Left renal pelvis (tissue), 4 donors: ENCODE measurements at places on chromosomes 5 and 9.
A peak's percentile ranks its signal among the peaks of the same experiment; 100 is the strongest.

DNA sequence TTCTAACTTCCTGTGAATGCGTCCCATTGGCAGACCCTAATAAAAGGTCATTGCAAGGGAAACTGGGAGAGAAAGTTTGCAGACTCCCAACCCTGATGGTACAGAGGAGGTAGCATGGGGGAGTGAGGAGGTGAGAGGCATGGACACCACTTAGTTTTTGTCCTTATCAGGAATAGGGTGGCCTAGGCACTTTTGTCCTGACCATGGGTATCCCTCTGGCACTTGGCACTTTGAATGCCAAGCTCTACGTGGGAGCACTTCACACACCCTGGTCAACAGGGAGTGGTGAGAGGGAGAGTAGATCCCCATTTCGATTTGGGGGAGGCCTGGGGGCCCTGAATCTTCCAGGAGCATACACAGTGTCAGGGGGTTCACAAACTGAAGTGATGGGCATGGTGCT, 75.6 kb upstream of the SH3PXD2B start:
- no peak for DNase-seq

- DNase-seq: no peak
Measured at GRCh38 chr9:17361378-17361777, 217.5 kb upstream of the SH3GL2 start.

DNA sequence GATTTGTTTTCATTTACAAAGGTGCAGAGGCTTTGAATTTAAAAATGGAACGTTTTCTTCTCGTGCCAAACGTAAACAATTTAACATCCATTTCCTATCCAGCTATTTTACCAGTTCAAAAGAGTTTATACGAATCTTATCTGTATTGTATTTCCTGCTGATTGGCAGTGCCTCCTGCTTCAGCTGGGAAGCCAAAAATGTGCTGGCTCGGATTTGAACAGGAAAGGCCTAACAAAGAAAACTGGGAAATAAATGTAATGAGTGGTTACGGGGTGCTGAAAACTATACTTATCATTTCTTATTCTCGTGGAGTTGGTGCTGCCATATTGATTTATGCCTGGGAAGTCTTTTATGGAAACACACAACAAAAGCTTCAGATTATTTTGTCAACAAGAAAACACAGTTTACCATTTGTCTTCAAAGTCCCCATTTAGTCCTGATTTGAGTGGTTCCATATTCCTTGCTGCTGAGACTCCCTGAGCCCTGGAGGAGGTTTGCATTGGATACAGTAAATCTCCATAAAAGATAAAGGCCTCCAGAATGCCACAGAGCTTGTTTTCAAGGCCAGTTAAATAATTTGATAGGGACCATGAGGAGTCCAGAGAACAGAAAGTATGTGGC, 507.4 kb downstream of the RASEF start:
- peak; percentile 61 for DNase-seq

GRCh38 chr5:115309751-115310370, 13.4 kb upstream of the CCDC112 start:
- no peak for DNase-seq

DNA sequence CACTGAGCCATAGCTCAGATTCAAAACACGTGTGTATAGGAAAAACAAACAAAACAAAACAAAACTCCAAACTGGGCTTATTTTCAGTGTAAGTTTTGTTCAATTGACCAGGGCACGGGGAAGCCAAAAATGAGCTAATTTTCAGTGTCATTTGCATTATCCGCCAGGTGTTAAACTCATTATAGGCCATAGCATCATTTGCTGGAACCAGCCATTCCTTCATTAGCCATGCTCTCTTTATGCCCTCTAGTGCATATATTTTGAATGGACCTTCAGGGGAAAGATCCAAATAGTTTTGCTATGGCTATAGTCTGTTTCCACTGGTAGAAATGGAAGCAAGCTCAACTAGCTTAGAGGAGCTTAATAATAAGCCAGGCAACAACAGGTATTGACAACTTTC, 1205.2 kb upstream of the DMAC1 start:
- DNase-seq: no peak

DNA sequence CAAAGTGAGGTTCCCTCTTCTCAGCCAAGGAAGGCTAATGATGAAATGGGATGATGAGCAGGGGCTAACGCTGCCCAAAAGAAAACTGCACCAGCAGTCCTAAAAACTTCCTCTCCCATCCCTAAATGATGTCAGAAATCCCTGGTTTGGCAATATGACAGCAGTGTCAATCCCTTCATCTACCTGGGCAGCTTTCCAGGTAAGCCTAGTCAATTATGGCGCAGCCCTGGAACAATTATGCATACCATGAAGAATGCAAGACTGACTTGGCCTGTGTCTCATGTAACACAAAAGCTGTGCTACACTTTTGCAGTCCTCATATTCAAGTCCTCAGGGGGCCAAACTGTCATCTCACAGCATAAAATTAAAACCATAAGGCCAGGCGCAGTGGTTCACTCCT, 7.0 kb downstream of the DMGDH start:
- no peak for DNase-seq

DNA sequence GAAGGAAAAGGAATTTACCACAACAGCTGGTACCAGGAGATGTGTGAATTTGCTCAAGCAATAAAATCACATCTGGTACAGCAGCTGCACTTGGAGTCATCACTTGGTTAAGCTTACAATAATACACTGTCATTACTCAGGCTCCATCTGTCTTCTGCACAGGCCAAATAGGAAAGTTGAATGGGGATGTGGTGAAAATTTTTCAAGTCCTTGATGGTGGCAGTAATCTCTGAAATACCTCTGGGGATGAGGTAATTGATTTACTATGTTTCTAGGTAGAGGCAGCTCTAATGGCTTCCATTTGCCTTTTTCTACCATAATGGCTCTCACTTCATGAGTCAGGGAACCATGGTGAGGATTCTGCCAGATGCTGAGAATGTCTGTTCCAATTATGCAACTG, 206.8 kb upstream of the ATP10B start:
- DNase-seq: no peak

- DNase-seq: no peak
Measured at GRCh38 chr9:79788662-79789061, 216.9 kb downstream of the TLE4 start.

- DNase-seq: no peak
Measured at GRCh38 chr9:78212868-78213267, 23.0 kb upstream of the CEP78 start.

- no peak for DNase-seq
Measured at GRCh38 chr9:136935651-136936050, 8.9 kb downstream of the FBXW5 start.

DNA sequence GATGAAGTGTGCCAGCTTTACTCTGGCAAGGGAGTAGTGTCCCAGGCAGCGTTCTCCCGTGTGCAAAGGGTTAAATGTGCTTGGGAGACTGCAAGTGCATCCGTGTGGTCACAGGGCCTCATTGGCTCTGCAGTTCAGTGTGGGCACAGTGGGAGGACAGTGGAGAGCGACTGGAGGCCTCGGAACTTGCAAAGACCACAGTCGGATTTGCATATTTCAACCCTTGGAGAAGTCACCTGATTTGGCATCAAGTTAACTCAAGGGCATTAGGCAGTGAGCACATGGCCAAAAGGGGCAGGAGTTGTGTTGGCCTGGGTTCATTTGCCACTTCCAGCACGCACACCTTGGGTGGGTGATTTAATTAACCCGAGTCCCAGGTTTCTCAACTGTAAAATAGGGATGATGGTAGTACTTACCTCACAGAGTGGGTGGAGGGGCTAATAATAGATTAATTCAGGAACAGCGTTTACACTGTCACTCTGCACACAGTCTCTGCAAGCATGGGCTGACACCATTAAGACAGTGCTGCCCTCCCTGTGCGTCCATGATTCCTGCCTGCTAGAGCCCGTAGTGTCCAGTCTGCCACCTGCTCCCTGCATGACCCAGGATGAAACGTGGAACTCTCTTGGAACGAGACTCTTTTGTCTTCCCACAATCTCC, 22.7 kb downstream of the JADE2 start:
- DNase-seq: no peak

GRCh38 chr5:91164424-91164823, 218.7 kb downstream of the ARRDC3 start:
- no peak for DNase-seq

GRCh38 chr5:178832618-178833201, 27.0 kb upstream of the ZNF354B start:
- no peak for DNase-seq

- DNase-seq: no peak
Measured at GRCh38 chr5:115907177-115907576, 55.1 kb upstream of the LVRN start.

DNA sequence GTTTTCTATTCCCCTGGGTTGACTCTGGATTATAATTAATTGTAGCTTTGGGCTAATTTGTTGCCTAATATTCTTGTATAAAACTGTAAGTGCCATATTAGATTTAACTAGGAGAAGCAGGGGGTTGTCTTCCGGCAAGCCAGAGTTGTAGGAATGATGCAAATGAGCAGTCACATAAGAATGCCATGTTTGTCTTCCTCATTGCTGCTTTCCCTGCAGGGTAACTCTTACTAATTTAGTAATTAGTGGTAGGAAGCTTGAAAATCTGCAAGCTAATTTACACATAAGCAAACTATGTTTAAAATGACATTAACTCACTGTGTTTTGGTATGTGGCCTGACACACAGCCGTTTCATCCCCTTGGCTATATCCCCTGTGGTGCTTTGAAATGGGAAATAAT, 527.8 kb downstream of the KCTD16 start:
- DNase-seq: no peak

GRCh38 chr9:101356619-101357018, 28.2 kb downstream of the BAAT start:
- no peak for DNase-seq

GRCh38 chr5:42927730-42928129, 112.4 kb downstream of the ANXA2R start:
- DNase-seq: no peak

- no peak for DNase-seq
Measured at GRCh38 chr5:37211661-37212060, 37.5 kb downstream of the CPLANE1 start.

- no peak for DNase-seq
Measured at GRCh38 chr5:21810737-21811316, 1042.3 kb downstream of the CDH12 start.

- DNase-seq: no peak
Measured at GRCh38 chr9:19423163-19423562, 14.4 kb downstream of the ACER2 start.

GRCh38 chr9:119905724-119906123, 536.5 kb upstream of the BRINP1 start:
- DNase-seq: no peak

DNA sequence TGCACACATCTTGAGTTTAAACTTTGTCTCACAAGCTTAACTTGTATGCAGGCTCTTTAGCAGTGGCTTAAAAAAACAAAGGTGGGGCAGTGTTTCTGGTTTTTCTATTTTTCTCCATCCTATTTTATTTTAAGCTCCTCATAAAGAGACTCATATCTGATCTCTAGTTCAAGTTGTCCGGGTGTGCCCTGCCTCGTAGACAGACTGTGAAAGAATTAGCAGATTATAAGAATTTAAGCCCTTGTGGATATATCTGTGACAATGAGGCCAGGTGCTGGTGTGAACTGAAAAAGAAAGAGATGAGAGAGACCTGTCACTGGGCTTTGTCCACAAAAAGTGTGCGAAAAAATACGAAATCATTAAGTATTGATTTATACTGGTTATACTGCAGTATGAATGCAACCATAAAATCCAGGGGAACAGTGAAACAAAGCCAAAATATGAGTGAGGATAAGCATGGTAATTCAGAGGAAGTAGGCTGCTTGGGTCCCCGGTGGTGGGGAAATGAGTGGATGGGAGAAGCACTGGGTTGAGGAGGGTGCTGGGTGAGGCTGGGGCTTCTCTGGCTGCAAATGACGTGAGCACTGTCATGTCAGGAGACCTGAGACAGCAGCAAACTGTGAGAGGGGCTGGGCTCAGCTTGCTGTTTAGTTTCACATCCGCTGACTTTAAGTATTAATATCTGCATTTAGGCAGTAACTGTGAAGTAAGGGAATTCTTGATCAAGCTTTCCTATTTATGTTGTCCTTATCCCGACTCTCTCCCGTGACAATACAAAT, 179.7 kb upstream of the ANKRD55 start:
- DNase-seq: no peak

- no peak for DNase-seq
Measured at GRCh38 chr5:4734348-4734747, 405.8 kb upstream of the ADAMTS16 start.

DNA sequence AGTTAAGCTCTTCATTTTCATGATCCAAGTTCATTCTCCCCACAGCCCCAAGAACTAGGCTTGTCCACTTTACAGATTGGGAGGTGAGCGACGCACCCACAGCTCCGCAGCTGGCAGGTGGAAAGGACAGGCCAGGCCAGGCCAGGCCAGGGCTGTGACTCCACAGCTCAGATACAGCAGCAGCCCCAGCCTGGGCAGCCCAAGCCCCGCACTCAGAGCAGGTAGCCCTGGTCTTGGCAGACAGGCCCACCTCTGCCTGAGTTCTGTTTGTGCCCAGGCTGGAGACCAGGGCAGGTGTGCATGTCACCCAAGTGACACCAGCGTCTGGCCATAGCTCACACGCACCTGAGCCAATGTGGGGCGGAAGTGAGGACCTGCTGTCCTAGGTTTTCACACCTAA, 124.7 kb downstream of the WNK2 start:
- no peak for DNase-seq

GRCh38 chr9:3371842-3372241, 154.0 kb downstream of the RFX3 start:
- no peak for DNase-seq

GRCh38 chr5:159415301-159415937, 85.1 kb upstream of the IL12B start:
- DNase-seq: no peak

- no peak for DNase-seq
Measured at GRCh38 chr5:83548581-83548980, 77.0 kb downstream of the VCAN start.

GRCh38 chr5:38739011-38739704, 106.7 kb upstream of the OSMR start:
- no peak for DNase-seq

DNA sequence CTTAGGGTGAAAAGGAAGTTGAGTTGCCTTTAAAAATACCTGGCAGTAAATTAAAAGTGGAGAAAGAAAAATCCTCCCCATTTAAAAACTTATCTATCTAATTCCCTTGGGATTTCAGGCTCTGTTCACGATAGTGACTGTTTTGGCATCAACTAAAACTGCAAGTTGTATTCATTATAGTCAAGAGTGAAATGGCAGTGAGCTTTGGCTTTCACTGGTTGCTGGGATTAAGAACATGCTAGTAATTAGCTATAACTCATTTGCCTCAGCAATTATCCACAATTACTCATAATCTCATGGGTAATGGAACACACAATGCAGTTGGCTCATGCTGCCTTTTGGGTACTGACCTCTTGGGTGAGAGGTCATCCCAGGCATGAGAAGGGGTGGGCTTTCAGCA, 250.1 kb downstream of the GAS1 start:
- no peak for DNase-seq

DNA sequence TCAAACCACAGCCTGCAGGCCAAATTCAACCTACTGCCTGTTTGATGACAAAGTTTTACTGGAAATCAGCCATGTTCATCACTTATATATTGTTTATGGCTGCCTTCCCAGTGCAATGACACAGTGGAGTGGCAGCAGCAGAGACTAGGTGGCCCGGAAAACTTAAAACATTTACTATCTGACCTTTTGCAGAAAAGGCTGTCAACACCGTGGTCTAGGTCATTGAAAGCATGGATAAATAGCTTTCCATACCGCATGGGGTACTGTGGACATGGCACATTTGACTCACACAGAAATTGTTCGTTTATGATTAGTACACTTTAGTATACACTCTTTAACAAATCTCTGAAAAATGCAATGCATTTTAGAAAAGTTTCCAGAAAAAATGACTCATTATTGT, 298.3 kb upstream of the EFNA5 start:
- no peak for DNase-seq
